KG1 (cell line): ENCODE measurements at places on chromosomes 1 and 21.

DNA sequence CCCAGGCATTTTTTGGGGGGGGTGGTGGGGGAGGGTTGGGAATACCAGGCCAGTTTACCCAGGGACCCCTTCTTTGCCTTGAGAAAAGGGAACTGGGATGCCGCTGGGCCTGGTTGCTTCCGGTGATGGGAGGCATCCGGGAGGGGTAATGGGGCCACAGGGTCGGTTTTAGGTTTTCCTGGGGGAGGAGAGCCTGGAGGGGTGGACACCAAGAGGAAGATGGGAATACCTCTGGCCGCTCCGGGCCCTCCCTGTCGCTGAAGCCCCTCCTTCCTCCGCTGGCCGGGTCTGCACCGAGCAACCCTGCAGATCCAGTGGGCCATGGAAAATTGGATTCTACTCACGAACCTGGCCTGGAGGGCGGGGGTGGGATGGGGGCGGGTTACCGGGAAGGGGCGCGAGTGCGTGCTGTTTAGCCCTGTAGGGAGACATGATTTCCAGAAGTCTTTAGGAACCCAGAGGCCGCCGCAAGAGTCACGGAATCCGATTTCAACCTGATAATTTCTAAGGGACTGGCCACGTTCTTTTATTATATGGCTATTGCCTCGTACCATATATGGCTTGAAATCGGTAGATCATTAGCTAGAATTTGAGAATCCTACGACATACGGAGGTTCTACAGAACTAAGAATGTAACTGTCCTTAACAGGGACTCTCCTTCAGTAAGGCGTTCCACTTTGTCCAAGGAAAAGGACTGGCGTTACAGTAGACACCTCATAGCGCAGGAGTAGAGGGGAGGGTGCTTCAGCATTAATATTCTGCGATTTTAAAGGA is 749 bp downstream of the AKIRIN1 start:
- DNase-seq = no peak

GRCh38 chr1:163147019-163147418 is 55.7 kb downstream of the RGS5 start:
- DNase-seq = no peak

DNA sequence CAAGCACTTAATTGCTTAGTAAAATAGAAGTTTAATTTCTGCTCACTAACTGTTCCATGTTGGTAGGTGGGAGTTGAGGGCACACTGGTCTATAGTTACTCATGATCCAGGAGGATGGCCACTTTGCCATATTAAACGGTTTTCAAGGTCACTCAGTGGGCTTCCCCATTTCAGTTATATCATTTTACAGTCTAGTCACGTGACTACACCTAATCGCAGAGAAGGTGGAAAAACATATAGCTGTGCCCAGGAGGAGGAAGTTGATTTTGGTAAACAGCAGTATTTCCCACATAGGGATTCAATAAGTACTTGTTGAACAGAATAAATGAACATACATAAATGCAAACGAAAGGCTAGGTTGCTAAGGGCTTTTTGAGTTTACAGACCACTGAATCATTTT is 541.1 kb upstream of the CAMK1G start:
- DNase-seq = no peak

DNA sequence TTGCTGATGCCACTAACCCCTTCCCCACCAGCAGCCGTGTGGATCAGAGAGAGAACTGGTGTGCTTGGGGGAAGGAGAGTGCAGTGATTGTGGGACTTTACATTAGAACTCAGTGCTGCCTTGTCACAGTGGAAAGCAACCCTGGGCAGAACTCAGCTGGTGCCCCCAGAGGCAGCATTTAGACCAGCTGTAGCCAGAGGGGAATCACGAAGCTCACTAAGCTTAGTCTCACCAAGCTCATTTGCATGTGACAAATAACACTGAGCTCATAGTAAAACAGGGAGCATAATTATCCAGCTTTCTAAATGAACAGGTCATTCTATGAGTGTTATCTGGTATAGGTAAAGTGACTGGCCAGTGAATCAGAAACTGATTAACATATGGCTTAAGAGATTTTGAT is 9.8 kb upstream of the SMAP2 start:
- no peak for DNase-seq

DNA sequence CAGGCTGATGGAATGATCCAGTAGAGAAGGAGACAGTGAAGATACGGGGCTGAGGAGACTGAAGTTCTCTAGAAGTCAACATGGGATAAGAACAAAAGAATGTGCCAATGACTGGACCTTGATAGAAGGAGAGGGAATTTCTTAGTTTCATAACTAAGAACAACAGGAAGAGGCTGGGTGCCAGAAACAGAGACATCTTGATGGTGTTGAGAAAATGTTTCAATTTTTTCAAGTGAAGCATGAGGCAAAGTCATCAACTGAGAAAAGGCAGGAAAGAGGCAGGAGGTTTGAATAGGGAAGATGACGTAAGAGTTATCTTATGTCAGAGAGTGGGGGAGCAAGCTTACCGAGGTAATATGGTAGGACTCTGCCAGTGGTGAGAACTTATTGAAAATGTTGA is 80.1 kb downstream of the SPAG17 start:
- no peak for DNase-seq

GRCh38 chr1:187958207-187958606 is 1129.5 kb downstream of the PLA2G4A start:
- DNase-seq = no peak

GRCh38 chr1:21308330-21308729 is 18.1 kb upstream of the ECE1 start:
- DNase-seq = no peak

GRCh38 chr1:50257940-50258685 is 149.4 kb downstream of the ELAVL4 start:
- no peak for DNase-seq

GRCh38 chr1:47444562-47445465 is 7.0 kb downstream of the FOXD2 start:
- DNase-seq = peak; percentile 12

DNA sequence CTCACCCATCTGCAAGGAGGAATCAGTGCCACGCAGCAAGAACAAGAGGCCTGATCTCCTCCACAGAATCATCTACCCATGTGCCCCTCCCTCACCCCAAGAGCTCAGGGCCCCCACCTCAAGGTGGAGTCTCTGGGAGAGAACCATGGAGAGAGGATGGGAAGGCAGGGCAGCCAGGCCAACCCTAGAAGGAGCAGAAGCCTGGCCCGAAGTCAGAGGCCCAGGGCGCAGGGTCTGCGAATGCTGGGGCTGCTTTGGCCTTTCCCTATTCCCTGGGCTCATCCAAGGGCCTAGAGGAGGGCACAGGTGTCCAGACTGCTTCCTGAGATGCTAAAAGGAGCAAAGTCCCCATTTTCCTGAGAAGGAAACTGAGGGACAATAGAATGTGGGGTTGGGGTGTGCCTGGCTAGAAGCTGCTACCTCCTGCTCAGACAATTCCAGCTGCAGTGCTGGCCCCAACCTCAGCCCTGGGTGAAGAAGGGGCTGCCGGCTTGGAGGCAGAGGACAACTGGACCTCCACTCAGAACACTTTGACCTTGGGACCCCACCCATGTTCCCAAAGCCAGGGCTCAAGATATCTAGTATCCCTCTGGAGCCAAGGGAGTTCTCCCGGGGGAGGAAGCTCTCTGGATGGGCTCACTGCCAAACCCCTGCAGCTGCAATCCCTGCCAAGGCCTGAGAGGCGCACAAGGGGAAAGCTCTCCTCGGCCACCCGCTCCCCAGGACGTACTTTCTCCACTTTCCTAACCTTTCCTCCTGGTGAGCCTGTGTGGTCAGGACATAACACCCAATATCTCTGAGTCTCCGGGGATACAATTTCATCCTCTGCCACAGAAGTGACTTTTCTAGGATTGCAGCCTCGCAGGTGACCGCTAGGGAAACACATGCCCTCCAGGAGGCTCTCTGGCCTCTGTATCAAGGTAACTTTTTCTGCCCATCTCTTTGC is 16.6 kb upstream of the LEMD1 start:
- DNase-seq = no peak

DNA sequence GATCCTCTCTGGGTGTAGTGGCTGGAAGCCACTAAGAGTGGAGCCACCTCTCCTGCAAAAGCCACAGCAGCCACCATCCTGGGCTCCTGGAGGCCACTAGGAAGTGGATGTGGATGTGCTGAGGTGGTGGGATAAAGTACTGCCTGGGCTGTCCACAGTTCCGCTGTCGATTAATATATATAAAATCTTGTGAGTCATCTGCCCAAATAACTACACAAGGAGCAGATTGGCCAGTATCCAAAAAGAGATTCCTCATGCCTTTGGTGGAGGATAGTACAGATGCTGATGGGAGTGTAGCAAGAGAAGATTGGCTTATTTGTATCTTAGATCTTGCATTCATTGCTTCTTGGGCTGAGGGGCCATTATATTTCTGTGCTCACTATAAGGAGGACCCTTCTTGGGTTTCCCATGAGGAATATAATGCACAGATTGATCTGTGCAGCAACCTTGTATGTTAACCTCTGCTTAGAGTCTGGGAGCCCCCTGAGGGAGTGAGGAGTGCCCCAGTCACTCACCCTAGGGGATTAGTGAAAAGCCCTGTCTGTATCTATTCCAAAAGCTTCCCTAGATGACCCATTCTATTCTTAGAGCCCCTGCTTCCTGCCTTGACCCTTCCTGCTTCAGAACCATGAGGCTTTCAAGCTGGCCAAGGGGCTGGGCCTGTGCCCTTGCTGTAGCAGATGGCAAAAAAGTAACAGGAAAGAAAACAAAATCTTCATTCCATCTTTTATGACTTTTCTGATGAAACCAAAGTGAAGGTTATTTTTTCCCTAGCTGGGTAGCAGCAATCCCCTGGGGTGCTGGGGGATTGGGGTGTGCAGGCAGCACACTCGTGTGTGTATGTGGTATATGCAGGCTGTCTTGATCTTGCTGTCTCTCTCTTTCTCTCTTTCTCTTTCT is 31.7 kb downstream of the RCSD1 start:
- no peak for DNase-seq

DNA sequence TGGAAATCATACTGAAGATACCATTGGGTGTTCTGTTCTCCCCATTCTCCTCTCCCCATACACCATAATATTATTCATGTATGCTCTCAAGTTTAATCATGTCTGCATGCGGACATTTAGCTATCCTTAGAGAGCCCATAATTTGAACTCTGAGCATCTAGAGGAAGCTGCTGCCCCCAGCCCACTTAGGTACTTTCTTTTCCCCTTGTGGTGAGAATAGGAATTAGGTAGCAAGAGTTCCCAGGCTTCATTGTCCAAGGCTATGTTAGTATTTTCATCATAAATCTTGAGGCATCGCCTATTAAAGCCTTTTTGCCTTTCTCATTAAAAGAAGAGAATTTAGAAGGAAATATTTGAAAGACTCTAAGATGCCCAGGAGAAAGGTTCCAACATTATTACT is 96.3 kb downstream of the ROR1 start:
- DNase-seq = no peak

- no peak for DNase-seq
Observed at GRCh38 chr1:154797175-154797574, 72.9 kb downstream of the KCNN3 start.

GRCh38 chr1:27339213-27339612 is 2.6 kb upstream of the SYTL1 start:
- DNase-seq = no peak

- DNase-seq = no peak
Observed at GRCh38 chr1:236149696-236150228, 7.4 kb downstream of the GPR137B start.

DNA sequence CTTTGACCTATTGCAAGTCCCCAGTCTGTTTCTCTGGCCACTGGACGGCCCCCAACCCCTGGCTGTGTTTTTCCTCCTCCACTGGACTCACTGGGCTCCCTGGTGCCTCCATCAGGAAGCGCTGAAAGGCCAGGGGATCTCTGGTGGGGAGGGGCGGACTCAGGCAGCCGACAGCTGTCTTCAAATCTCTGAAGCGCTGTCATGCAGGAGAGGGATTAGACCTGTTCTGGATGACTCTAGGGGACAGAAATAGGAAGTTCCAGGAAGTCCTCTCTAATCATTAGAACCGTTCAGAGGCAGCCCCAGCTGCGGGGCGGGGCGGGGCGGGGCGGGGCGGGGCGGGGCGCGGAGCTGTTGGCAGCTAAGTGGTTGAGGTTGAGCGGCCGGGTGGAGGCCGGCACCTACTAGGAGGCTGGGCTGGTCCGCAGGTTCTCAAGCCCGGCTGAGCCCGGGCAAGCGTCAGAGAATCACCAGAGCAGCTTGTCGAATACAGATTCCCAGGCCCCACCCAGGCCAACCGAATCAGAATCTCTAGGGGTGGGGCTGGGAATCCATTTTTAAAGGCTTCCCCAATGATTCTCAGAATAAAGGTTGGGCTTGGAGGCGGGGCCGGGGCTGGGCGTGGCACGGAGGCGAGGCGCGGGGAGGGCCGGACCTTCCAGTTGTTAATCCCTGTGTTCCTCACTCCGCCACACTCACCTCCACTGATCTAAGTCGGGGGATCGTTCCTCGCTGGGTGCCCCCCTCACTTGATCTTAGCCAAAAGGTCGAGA is 11.4 kb upstream of the PHLDA3 start:
- DNase-seq = no peak

DNA sequence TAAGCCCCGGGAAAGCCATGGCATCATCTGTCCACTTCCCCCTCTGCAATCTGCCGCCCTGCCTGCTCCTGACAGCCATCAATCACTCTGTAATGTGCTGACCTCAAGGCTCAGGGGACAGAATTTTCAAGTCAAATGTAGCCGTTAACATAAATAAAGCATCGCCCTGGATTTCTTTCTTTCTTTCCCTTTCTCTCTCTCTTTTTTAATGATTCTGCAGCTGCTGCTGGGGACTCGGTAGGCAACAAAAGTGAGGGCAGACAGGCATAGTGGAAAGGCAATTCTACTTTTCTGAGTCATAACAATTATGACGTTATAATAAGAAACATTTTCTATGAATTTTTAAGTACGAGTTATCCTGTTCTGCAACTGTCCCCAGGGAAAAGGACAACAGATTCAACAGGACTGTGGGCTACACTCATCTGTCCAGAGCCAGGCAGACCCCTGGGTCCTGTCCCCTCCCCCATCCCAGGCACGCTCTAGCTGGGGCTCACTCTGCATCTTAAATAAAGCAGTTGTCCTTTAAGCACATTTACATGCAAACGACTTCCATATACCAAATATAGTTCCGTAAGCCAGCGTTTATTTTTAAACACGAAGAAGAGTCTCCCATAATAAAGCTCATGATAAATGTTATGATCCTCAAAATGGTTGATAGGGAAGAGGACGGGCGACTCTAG is 78.7 kb downstream of the SSBP3 start:
- DNase-seq = no peak

GRCh38 chr21:44751186-44751798 is 39.9 kb upstream of the TSPEAR start:
- no peak for DNase-seq

GRCh38 chr1:245264226-245264625 is 109.4 kb downstream of the KIF26B start:
- DNase-seq = no peak

DNA sequence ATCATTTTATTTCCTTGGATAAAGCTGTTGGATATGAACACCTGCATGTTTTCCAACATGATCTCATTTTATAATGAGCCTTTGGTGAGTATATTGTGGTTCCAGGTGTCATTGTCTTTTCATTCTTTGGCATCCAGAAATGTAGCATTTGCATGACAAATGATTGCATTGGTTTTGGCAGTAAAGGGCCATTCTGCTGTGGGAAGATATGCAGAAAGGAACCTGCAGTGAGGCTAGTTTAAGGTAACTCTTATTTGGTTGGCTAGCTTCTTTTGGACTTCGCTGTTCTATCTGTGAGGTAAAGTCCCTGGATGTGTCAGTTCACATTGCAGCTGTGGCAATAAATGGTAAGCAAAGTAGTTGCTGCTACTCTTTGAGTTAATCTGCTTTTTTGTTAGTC is 343.0 kb downstream of the AMY1C start:
- DNase-seq = no peak

GRCh38 chr21:18153063-18153462 is 91.6 kb upstream of the CHODL start:
- DNase-seq = no peak
